ENCODE measurements at places on chromosomes 12 and 14.
A peak's percentile ranks its signal among the peaks of the same experiment; 100 is the strongest.

DNA sequence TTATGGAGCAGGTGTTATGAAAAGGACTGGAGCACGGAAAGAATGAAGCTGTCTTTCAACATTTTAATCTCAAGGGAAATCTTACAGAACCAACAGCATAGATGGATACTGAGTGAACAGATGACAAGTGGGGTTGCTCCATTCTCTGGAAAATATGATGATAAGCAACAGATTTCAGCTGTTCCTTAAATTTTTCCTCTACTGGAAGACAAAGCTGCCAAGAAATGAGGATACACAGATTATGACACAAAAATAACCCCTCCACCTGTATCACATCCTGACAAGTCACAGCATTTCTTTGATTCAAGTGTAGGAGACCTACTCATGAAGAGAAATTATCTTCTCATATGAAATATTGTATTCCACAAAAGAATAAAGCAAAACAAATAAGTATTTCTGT lies 13.0 kb upstream of the TMTC2 start:
- no peak for DNase-seq

DNA sequence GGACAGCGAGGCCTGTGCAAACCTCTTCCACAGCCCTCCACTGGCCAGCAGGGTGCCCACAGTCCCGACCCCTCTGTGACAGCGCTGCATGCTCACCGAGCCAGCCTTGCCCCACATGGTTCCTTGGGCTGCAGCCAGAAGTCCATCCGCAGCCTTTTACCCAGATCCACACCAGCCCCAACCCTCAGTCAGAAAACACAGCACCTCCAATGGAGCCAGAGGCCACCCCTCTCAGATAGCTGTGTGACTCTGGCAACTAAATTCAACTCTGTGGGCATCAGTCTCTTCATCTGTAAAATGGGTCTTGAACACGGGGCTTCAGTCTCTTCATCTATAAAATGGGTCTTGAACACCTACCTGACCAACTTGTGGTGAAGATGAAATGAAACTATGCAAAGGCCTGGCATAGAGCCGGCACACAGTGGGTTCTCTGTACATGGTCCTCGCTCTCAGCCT lies 38.0 kb downstream of the NFKBIA start:
- DNase-seq, result no peak

- DNase-seq, result no peak
Observed at GRCh38 chr12:49470986-49471385, 67.8 kb upstream of the KCNH3 start.

DNA sequence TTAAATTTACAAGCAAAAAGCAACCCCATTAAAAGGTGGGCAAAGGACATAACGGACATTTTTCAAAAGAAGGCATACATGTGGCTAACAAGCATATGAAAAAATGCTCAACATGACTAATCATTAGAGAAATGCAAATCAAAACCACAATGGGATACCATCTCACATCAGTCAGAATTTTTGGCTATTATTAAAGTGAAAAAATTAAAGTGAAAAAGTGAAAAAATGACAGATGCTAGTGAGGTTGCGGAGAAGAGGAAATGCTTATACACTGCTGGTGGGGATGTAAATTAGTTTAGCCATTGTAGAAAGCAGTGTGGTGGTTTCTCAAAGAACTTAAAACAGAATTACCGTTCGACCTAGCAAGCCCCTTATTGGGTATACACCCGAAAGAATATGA lies 7.9 kb downstream of the OTOGL start:
- DNase-seq, result no peak

GRCh38 chr12:19301688-19302087 lies 137.6 kb upstream of the AEBP2 start:
- DNase-seq, result no peak

- DNase-seq, result no peak
Observed at GRCh38 chr12:464484-465267, 4.9 kb downstream of the B4GALNT3 start.

DNA sequence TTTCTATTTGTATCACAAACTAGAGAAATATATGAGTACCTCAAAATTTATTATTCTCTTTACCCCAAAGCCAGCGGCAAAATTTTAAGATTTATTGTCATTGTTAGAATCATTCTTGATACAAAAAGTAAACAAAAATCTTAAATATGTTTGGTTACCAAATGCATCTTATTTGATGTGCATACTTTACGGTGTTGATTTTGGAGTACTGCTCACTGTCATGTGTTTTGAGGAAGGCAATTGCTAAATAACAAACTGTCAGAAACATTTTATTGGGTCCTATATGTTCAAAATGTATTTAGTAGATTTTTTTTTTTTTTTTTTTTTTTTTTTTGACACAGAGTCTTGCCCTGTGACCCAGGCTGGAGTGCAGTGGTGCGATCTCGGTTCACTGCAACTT lies 124.9 kb downstream of the PTPRR start:
- no peak for DNase-seq

DNA sequence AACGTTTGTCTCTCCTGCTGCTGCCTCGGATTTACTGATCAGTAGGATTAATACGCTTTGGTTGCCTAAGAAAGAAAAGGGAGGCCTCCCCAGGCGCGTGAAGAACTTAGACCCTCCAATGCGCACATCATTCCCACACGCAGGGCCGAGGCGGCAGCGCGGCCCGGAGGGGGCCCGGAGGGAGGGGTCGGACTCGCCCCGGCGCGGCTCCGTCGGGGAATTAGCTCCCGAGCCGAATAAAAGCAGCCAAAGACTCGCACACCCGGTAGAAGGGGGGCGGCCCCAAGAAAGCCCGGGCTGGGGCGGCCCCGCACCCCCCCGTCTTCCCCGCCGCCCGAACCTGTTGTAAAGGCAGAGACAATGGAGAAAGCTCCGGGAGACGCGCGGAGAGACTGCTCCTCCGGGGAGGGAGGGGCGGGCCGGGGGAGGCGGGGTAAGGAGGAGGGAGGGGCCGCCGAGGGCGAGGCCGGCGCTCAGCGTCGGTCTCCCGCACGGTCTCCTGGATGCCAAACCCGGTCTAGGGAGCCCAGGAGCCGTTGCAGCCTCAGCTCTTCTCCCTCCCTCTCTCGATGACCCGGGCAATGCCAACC lies at the start of gene NELL2:
TSS of gene NELL2 (minus strand) at position 362 of the 590 bp plus-strand sequence. CDS start 446 bp downstream, outside the sequence.
- DNase-seq, result peak; percentile 37

DNA sequence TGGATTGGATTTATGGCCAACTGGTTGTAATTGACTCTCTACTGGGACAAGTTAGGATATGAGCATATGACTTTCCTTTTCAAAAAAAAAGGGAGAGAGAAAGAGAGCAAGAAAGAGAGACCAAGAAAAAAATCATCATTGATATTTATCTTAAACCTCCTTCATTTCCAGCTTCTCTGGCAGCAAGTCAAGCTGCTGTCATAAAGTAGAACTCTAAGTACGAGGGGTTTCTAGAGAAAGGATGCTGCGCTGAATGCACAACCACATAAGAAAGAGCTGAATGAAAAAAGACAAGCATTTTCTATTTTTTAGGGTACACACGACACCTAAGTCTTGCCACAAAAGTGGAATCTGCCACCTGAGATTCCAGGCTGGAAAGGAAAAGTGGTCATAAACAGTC lies 182.6 kb downstream of the SLC25A21 start:
- no peak for DNase-seq

GRCh38 chr12:6929466-6930452 lies 2.0 kb downstream of the ATN1 start:
- DNase-seq, result no peak

DNA sequence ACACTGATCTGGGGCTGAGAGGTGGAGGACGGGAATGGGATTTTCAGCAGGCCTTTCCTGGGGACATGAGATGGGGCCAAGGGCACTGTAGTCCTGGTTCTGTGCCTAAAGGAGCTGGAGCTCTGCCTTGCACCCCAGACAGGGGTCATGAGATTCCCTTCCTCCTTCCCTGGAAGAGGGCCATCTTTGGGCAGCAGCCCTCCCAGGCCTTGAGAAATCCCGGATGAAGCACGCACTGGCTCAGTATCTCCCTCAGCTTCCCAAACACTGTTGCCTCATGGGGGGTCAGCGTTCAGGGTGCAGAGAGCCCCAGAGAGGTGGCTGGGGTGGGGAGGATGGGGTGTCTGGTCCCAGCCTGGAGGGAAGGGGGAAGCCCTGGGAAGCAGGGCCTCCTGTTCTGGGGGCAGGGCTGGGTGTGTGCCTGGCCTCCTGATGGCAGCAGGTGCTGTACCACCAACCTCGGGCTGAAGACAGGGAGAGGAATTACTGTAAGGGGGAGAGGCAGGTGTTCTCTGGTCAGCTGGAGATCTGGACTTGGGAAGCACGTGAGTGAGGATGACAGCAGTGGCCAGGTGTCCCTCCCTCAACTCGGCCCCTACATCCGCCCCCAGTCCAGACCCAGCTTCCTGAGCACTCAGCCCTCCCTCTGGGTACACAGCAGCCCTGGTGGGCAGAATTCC lies 8.4 kb upstream of the NR4A1 start:
- DNase-seq, result no peak
